Stimulated activated CD8-positive, alpha-beta memory T cell treated with anti-CD3 and anti-CD28 coated beads, Interleukin-4, amount 100 ng/mL, for 1 hour (primary cell): ENCODE measurements at places on chromosomes 7 and 10.

DNA sequence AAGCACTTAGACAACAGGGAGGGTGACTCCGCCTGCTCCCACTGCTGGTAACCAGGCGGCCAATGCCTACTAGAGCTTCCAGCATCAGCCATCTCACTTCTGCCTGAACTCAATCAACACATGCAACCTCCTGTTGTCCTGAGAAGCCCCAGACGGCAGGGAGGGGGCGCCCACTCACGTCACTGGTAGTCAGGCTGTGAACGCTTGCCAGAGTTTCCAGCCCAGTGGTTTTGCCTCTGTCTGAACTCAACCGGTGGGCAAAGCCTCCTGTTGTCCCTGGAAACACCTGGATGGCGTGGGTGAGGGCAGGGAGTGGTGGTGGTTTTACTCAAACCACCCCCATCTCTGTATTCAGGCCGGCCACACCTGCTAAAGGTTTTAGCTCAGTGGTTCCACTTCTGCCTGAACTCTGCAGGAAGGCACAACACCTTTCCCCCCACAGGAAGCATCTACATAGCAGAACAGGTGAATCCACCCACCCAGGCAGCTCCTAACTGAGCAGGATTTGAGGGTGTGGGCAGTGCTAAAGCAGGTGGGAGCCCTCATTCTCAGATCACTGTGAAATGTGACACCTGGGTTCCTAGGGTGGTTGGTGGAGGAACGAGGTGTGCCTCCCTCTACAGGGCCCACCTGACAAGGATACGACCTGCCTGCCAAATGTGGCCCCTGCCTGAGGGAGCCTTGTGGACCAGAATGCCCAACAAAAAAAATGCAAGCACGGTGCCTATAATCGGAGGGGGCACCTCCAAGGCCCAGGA, 563.0 kb upstream of the SEMA3D start:
- no peak for DNase-seq

GRCh38 chr10:110411047-110411410, 86.7 kb upstream of the DUSP5 start:
- DNase-seq = no peak

GRCh38 chr10:29479981-29480954, 154.5 kb downstream of the SVIL start:
- DNase-seq = no peak

- DNase-seq = no peak
Measured at GRCh38 chr7:83105948-83106347, 56.7 kb downstream of the PCLO start.
